Caco-2 (cell line): ENCODE measurements at places on chromosomes 1 and 21. TPM values are rescaled to one million over a fixed set of nuclear protein-coding genes. Genes with fewer than 3 reads are reported as not detected.

- no peak overlapping the region for H3K4me3 ChIP-seq
- no peak overlapping the region for H3K27ac ChIP-seq
- no peak for DNase-seq
Measured at GRCh38 chr21:22925032-22925431, 1926.8 kb downstream of the NCAM2 start.

DNA sequence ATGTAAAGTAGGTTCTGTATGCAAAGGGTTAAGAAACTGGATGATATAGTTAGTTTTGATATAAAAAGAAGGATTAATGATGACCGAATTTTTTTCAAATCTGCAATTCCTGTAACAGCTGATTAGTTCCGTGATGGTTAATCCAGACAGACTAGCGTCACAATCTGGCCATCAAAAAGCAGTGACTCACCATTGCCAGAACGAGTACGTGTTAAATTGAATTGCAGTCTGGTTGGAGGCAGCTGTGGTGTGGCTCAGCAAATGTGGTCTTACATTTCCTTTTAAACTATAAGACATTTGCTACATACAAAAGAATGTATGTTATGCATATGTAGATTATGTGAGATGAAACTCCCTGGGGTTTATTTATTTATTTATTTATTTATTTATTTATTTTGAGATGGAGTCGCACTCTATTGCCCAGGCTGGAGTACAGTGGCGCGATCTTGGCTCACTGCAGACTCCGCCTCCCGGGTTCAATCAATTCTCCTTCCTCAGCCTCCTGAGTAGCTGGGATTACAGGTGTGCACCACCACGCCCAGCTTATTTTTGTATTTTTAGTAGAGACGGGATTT lies 139.8 kb downstream of the RYR2 start:
- no peak for DNase-seq
- no peaks in the 10 kb centered on the region for H3K27me3 ChIP-seq
- H3K36me3 ChIP-seq = no peaks in the 10 kb centered on the region
- no peak overlapping the region for H3K27ac ChIP-seq
- no peaks in the 10 kb centered on the region for H3K4me1 ChIP-seq

GRCh38 chr1:228541725-228542124 lies 54.5 kb downstream of the RNF187 start:
- no peak overlapping the region for H3K27ac ChIP-seq
- H3K4me3 ChIP-seq = no peak overlapping the region
- H3K27me3 ChIP-seq = no peaks in the 10 kb centered on the region
- no peak for DNase-seq
- H3K36me3 ChIP-seq = no peaks in the 10 kb centered on the region

TNFRSF9 gene
- 0.54 and 0.91 TPM in 2 replicates for total RNA-seq
